ENCODE measurements at places on chromosomes 2 and 18.

- DNase-seq: no peak
These were observed 825.9 kb downstream of the TRIB2 start for GRCh38 chr2:13542642-13543041.

- DNase-seq: no peak
These were observed 9.4 kb upstream of the MOB1A start for GRCh38 chr2:74188018-74188601.

DNA sequence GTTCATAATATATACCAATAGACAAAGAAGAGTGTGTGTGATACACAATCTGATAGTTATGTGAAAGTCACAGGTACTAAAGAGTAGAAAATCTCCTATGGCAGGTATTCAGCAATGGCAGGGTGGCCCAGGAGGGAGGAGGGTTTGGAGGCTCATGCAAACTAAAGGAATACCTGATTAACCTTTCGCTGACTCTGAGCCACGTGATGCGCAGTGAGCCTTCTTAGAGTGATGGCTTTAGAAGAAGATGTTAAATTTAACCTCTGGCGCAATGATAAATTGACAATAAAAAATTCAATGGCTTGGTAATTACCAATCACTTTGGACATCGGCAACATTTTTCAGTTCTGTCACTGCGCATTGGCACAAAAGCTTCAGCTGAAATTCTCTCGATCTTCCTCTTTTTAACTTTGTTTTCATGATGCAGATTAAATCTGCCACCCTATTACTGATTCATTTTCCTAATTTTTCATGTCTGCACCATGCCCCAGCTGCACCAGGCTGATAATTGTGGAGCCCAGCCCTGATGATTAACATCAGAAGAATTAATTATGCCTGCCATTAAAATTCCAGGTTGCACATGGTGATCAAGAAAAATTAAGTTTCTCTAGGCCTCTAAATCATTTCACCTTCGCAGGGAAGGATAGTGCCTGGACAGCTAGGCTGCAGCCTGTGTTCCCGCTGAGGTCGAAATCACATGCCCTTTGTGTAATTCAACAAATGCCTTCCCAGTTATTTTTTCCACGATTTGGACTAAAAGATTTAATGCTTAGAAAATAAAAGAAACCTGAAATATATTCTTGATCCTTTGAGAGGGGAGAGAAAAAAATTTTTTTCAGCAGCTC lies 250.6 kb upstream of the HNRNPA3 start:
- no peak for DNase-seq

- no peak for DNase-seq
These were observed 67.3 kb upstream of the RMDN2 start for GRCh38 chr2:37857575-37858399.

DNA sequence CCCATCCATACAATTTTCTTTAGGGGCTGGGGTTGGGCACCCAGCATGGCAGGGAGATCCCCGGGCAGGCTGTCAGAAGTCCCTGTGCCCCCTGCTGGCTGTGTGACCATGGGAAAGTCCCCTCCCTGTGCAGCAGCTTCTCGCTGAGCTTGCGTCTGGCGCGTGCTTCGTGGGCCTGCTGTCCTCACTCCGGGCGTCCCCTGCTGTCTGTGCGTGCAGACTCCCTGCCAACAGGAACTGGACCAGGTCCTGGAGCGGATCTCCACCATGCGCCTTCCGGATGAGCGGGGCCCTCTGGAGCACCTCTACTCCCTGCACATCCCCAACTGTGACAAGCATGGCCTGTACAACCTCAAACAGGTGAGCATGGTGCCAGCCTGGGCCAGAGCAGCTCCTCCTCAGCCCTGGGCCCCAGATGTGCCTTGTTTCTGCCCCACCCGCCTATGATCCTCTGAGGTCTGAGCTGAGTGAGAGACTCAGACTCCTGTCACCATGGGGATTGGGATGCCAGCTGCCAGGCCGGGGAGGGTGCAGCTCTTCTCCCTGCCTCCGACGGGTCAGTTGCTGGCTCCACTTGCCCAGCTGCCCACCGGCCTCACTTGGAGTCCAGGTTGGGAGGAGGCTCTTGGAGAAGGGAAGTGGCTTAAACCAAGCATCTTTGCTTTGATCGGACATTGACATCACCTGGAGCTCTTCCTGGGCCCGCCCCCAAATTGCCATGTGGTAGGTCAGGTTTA lies 28.6 kb downstream of the IGFBP2 start:
- DNase-seq: no peak

All from activated naive CD4-positive, alpha-beta T cell treated with anti-CD3 and anti-CD28 coated beads, Interleukin-2, amount 10 ng/mL, durations not matched to agents 7 days and 5 days (primary cell).